Activated CD8-positive, alpha-beta memory T cell treated with anti-CD3 and anti-CD28 coated beads for 48 hours (primary cell): ENCODE measurements at places on chromosomes 16 and 17.

DNA sequence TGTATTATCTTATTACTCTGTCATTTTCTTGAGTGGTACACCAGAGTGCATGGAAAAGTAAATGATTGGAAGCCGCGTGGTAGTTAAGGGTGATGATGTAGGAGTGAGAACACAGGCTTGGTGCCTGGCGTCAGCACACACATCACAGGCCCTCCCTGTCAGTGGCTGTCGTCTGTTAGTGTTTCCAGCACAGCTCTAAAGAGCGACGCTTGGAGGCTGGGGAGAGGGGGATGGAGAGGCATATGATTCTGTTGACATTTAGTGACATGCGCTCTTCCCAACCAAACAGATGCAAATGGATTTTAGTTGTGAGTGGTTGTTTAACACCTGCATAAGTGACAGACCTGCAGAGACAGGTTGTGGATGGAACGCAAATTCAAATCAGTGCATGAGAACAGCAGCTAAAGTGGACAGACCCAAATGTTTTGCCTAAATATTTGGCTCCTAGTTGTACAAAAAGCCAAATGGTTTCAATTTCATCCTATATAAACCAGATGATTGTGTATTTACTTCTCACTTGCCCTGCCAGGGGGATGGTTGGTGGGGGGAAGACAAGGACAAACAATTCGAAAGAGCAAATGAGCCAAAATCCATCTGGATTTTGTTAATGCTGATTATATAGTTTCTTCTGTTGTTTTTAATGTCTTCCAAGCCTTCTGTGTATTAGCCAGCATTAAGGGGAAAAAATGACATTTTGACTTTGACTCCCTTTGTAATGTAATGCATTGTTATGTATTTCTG lies 222.3 kb downstream of the WWOX start:
- no peak for DNase-seq

GRCh38 chr16:66728117-66728787 lies 23.2 kb downstream of the DYNC1LI2 start:
- DNase-seq: no peak

DNA sequence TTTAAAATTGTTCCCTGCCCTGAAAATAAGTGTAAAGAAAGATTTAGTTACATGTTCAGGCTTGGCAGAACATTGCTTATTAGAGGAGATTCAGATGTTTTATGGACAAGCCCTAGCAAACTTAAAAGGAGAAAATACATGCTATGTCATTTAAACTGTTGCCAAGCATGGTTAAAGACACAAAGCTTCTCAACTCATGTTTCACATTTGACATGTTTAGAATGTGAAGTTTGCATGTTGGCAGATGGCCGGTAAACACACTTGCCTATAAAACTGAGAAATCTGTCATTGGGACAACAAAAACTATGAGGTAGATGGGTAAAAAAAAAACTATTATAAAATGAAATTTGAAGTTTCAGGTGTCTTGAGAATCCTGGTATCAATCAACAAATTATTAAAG lies 5.8 kb downstream of the KRTAP29-1 start:
- no peak for DNase-seq

DNA sequence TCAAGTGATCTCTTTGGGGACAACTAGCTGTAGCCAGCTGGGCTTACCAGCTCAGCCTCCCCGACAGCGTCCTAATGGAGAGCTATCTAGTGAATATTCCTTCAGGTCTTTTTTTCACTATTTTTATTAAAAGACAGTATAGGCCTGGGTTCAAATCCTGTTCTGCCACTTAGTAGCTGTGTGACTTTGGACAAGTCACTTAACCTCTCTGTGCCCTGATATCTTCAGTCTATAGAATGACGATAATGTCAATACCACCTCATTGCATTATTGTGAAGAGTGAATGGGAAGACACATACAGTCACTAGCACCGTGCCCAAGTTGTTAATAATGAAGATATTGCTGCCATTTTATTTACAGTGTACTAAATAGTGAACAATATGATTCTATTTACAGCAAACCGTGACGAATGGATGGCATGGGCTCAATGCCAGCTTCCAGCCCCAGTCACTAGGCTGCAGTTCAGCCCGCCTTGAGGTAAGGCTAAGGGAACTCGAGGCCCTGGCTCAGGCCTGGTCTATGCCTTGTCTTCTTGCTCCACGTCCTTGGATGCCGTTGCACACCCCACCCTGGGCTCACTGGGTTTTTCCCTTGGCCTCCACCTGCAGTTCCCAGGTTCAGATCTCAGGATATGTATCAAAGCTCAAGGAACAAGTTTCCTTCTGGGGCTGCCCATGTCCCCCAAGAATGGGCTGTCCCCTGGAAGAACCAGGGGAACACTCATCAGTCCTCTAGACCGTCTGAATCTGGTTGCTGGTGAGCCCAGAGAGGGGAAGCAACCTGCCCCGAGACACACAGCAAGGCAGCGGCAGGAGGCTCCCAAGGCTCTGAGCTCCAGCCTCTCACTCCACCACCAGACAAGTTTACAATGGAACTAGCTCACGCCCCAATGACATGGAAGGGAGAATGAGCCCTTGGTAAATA lies 95.4 kb upstream of the TNRC6C start:
- no peak for DNase-seq

DNA sequence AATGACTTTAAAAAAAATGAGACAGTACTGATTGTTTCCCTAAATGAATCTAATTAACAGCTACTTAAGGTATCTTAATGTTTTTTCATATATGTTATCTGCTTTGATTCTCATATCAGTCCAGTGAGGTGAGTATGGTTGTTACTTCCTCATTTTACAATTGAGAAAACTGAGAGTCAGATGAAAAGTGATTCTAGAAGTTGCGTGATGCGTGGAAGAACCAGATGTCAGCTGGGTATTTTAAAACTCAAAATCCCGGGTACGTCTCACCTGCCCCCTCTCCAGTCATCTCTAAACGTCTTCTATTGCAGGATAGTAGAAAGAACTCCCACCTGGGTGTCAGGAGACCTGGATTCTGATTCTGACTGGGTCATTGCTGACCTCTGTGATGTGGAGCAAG lies 89.2 kb downstream of the MAP2K6 start:
- no peak for DNase-seq

- no peak for DNase-seq
Measured at GRCh38 chr17:59837308-59838051, 55.3 kb downstream of the TUBD1 start.

- no peak for DNase-seq
Measured at GRCh38 chr17:17088541-17089525, 46.6 kb downstream of the MPRIP start.

DNA sequence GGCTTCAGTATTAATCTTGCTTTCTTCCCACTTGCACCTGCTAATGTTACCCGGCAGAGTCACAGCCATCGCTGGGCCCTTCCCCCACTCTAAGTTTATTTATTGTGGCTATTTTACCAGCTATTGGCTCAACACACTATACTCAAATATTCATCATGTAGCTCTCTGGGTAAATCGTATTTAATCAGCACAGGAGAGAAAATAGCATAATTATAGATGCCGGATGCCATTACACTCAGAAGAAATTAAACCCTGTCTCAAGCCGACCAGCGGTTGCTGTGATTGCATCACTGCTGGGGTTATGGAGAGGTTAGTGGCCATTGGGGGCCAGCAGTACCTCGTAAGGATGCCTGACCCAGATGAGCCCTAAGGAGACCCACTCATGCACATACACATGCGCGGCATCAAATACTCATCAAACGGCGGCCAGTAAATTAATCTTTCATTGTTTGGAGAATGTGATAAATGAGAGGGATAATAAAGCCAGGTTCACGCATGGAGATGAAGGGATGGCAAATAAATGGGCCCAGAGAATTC lies 269.5 kb upstream of the ZFHX3 start:
- no peak for DNase-seq

DNA sequence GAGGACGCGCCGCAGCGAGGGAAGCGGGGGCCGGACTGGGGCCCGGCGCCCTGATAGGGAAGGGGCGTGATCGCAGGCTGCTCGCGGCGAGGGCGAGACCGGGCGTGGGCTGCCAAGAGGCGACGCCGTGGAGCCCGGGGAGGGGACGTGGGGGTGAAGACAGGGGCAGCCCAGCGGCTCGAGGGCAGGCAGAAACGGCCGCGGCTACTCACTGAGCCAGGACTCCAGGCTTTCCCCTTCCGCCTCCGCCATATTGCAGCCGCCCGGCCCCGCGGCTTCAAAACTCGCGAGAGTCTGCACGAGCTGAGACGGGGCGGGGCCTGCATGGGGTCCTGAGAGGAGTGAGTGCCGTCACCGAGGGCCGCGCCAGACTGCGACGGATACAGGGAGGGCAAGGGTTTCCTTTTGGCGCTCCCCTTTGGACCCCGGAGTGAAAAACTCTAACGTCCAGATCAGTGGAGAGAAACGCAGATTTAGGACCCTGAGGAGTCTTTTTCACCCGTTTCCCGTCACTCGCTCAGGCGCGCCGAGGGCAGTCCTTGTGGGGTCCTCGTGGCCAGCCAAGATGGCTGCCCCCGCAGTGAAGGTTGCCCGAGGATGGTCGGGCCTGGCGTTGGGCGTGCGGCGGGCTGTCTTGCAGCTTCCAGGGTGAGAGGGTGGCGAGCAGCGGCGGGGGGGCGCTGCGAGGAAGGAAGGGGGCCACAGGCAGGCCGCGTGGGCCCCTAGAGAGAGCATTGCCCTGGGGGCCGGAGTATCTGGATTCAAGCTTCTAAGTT lies at the start of the genes GGA3 and MRPS7:
TSS of gene GGA3 (minus strand) at position 271 of the 776 bp plus-strand sequence. CDS start at position 252, 19 bp downstream.
TSS of gene MRPS7 (plus strand) at position 544 of the 776 bp plus-strand sequence. CDS start at position 566, 22 bp downstream.
- DNase-seq: peak; percentile 87

GRCh38 chr17:62907961-62908360 lies 58.1 kb upstream of the TANC2 start:
- DNase-seq: no peak

GRCh38 chr16:47986031-47986430 lies 169.8 kb downstream of the ABCC12 start:
- DNase-seq: no peak

DNA sequence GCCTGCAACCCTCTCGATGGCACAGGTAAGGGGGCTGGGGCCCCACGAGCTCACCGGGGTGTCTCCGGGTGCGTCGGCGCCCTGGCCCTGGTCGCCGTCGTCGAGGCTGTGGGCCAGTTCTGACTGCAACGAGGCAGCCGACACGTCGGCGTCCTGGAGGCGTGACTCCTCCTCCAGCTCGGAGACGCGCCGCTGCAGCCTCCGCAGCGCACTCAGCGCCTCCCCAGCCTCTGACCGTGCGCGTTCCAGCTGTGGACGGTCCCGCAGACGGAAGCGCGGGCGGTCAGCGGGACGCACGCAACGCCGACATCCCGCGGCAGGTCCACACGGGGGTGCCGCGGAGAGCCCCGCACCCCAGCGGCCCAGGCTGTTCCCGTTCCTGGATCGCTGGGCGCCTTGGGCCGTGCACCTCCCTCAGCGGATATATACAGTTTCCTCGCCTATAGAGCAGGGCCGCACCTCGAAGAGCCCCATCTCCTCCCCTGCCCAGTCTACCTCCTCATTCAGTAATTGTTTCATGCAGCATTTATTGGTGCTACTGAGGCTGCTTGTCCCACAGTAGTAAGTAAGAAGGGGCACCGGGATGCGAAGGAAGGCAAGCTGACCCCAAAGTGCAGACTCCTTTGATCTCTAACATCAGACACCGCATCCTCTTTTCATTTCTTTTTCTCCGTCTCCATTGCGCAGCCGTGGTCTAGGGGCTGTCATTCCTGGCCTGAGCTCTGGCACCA lies 5.8 kb downstream of the THOC6 start:
- no peak for DNase-seq

GRCh38 chr17:17579691-17580090 lies 11.8 kb downstream of the PEMT start:
- no peak for DNase-seq

- DNase-seq: no peak
Measured at GRCh38 chr16:31428279-31428597, at the start of gene COX6A2. Gene COX6A2, minus strand, starts transcription at chr16:31428360. Its CDS starts 35 bp downstream, at chr16:31428325.

- no peak for DNase-seq
Measured at GRCh38 chr17:80668375-80669148, 123.9 kb downstream of the RPTOR start.

GRCh38 chr17:44998646-44999045 lies 30.5 kb upstream of the C1QL1 start:
- DNase-seq: no peak

GRCh38 chr16:56193951-56194726 lies 2.9 kb downstream of the GNAO1 start:
- no peak for DNase-seq

DNA sequence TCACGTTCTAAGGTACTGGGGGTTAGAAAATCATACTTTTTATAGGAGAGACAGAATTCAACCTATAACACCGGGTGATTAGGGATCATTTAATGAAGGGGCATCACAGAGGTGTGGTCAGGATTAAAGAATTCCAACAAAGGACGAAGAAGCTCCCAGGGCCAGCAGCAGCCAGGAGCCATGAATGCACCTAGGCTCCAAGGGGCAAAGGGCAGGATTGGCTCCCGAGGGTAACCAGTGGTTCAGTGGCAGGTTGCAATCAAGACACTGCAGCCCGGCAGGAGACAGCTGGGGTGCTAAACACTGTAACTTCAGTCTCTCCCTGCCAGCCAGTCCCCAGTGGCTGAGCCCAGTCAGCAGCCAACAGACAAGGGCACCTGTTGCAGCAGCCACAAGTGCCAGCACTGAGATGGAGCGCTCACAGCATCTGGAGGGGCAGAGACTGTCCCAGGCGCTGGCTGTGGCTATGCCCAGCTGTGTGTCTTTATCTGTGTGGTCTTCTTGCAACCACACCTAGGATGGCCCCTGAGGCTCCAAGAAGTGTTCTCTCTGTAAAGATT lies 23.9 kb downstream of the DHRS7C start:
- DNase-seq: no peak

GRCh38 chr17:81306898-81307510 lies 11.9 kb upstream of the SLC38A10 start:
- no peak for DNase-seq

DNA sequence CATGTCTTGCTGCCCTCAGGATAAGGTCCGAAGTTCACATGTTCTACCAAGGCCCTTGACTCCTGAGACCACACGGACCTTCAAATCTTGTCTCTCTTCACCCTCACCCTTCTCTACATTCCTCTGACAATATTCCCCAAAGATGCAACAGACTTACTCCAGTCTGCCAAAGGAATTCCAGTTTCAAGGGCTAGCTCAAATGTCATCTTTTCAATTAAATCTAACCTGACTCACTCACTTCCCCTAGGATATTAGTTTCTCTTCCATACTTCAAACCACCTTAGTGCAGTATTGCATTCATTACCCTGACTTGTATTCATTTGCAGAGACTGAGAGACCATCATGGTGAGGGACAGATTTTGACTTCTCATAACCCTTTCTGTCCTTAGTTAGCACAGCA lies 59.6 kb upstream of the ADCY9 start:
- DNase-seq: no peak

DNA sequence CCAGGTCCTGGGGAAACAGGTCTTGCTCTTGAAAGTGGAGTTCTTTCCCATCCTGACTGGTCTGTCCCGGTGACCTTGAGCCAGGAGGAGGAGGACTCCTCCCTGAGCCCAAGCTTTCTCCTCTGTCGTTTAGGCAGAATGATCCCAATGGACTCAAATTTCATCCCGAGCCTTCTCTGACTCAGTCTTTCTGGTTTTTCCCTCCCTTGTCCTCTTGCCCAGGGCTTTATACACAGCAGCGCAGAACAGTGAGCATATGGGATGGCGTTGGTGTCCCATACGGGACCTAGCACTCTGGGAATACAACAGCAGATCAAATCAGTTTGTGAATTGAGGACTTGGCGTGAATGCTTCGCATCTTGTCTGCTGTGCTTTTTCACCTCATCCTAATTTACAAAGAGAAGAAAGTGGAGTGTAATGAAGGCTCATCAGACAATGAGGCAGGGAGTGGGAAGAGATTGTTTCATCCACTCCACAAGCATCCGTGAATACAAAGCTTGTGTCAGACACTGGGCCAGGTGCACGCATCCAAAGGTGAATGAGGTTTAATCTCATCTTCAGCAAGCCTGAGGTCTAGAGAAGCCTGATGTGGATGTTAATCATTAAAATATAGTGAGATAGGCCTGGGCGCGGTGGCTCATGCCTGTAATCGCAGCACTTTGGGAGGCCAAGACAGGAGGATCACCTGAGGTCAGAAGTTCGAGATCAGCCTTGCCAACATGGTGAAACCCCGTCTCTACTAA lies 1.1 kb upstream of the XYLT1 start:
- no peak for DNase-seq
